ENCODE measurements at places on chromosomes 7 and 10.

DNA sequence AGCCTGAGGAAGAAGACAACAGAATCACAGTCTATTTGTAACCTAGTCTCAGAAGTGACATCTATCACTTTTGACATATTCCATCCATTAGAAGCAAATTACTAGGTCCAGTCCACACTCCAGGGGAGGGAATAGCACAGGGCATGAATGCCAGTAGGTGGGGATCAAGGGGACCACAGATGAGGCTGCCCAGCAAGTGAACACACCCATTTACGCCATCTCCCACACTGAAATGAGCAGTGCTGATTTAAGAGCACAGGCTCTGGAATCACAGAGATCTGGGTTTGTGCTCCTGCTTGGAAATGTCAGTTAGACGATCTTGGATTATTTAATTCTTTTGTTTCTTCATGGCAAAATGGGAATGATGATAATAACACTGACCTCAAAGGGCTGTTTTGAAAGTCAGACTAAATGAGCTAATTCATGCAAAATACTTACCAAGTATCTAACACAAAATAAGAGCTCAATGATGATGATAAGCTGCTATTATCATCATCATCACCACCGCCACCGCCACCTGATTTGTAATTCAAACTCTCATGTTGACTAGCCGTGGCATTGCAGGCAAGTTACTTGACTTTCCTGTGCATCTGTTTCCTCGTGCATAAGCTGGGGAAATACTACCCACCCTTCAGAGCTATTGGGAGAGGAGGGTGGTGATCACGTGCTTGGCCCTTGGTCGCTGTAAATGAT lies 138.9 kb upstream of the KLF14 start:
- DNase-seq = no peak

DNA sequence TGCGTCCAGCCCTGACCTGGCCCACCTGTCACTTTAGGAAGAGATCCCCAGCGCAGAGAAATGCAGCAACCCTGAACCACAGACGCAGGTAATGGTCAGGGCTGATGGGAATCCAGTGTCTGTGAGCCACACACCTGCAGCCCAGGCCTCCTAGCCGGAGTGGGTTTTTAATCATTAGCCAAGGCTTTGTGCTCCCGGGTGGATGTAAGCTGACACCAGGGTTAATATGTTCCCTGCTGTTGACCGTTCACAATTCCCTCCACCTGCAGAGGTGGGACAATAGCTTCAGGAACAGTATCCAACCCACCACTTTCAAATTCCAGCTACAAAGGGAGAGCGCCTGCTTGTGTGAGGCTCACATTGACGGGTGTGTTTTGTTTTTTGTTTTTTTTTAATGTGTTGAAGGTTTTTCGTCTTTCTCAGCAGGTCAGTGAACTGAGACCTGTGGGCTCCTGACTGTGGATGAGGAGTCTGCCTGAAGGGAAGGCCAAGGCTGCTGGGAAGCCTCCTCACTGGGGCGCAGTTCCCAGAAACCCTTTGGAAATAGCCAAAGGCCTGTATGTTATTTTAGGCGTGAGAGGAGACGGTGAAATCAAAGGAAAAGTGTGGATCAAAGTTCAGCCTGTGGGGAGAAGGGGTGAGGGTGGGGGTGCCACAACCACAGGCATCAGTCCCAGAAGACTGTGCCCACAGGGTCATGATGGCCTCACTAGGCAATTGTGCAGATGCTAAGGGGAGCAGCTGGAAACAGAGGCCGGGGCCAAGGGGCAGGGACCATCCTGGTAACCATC lies 111.1 kb downstream of the TNS3 start:
- DNase-seq = no peak

- no peak for DNase-seq
Measured at GRCh38 chr10:112383325-112383724, 9.4 kb downstream of the ACSL5 start.

- DNase-seq = no peak
Measured at GRCh38 chr10:14409856-14410458, 79.2 kb upstream of the FRMD4A start.

DNA sequence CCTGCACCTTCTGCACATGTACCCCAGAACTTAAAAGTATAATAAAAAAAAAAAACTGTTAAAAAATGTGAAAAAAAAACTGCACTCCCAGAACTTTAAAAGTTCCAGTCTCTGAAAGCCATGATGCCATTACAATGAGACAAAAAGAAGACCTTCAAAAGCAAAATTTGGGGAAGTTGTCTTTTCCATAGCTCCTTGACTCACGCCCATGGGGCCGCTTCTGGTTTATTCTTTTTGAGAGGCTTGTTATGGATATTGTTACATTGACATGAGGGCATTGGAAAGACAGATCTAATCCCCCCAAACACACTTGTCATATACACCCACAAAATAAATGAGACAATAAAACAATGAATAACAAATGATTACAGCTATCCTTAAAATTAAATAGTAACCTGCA lies 798 bp downstream of the BLNK start:
- no peak for DNase-seq

- DNase-seq = no peak
Measured at GRCh38 chr7:20301311-20301939, 29.3 kb upstream of the ITGB8 start.

DNA sequence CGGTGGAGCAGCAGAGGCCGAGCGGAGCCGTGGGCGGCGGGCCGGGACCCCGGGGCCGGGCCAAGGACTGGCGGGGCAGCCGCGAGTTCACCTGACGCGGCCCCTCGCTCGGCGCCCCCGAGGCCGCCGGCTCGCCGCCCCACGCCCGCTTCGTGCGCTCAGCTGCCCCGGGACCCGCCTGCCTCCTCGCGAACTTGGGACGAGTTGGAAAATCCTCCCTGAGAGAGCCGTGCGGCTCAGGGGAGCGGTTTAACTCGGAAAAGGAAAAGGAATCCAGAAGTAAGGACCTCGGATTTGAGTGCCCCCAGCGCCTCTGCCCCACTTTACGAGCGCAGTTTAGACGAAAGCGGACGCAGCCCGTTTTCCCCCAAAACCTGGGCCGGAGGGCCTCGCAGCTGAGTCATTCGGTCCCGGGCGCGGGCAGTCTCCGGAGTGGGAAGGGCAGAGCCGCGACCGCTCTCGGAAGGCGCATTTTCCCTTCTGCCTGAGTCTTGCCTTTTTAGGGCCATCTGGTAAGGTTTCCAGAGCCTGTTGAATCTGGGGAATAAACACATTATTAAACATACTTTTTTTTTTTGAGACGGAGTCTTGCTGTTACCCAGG lies 744 bp downstream of the CREM start:
- peak; percentile 60 for DNase-seq

DNA sequence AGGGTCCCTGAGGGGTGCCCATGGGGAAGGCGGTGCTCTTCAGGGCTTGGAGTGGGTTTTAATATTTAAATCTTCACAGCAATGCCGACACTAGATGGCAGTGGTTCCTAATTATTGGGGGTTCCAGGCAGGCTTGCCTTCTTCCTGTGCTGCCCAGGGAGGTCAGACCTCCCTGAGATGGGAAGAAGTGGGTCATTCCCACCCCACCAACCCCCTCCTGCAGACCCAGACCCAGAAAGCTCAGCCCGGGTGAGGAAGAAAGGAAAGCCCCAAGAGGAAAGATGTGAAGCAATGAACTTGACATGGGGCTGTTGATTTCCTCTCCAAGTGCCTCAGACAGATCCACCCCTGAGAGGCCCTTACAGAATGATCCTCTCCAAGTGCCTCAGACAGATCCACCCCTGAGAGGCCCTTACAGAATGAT lies 85.1 kb upstream of the LANCL2 start:
- no peak for DNase-seq

DNA sequence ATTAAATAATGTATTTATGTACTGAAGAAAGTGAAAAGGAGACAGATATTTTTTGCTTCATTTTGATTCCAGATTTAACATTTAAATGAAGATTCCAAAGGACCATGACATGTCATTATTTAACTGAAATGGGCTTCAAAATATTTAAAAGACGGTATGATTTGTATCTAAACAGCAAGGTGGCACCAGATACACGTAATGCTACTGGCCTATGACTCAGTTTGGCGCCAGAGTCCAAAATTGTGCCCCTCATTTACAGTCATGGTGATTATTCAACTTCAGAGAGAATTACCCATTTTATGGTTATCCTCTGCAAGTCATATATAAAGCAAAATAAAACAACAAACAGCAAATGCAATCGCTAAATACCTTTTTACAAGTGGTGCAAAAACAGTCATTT lies 94.5 kb downstream of the ETV1 start:
- no peak for DNase-seq

DNA sequence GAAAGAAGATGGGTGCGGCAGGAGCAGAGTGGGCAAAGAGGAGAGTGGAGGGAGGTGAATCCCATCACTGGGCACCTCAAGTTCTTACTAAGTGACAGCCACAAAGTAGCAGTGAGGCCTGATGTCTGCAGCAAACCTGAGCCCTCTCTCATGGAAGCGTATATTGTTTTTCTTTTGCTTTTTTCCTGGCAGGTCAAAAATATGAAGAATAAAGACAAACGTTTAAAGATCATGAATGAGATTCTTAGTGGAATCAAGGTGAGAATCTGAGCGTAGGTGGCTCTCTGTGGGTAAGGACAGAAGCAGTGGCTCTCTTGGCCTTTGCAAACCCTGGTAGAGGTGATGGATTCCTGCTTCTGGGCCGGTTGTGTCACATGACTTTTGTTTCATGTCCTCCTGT lies 22.8 kb downstream of the ABCC2 start:
- DNase-seq = no peak

DNA sequence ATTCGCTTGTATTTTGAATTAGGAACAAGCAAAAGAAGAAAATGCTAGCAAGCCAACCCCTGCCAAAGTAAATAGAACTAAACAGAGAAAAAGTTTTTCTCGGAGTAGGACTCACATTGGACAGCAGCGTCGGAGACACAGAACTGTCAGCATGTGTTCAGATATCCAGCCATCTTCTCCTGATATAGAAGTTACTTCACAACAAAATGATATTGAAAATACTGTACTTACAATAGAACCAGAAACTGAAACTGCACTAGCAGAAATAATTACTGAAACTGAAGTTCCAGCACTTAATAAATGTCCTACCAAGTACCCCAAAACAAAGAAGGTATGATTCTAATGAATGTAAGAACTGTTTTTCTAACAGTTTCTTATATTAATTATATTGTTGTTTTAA lies 87.9 kb downstream of the KMT2E start:
- DNase-seq = no peak

DNA sequence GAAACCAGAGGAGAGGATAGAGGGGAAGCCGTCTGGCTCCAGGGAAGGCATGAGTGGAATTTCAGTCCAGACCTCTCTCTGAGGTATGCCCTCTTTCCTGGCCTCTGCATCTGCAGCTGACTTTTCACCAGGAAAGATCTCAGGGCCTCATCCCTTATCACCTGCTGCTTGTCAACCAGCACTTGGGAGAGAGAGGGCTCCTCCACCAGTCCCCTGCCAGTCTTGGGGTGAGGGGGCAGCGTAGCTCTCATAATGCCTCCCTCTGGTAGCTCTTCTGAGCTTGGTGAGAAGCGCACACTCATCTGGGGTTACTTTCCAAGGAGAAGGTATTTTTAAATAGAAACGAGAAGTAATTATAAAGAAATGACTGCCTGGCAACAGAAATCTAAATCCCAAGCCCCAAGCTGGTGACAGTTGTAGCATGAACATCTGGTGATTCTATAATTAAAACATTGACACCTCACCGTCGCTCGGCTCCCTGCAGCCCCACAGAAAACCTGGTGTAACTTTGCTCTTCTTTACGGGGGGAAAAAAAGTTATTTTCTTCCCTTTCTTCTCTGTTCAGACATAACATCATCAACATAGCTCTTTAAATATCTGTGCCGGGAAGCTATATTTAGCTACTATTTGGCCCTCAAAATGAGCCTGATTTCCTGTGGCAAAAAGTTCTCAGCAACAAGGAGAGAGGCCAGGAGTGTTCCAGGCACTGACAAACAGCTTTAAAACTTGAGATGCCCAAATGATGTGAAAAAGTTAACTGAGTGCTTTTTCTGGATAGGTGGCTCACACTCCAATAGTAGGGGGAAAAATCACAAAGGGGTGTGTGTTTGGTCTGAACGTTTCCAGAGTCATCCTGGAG lies 26.9 kb downstream of the HIP1 start:
- DNase-seq = no peak

GRCh38 chr10:63636812-63637211 lies 115.6 kb downstream of the REEP3 start:
- no peak for DNase-seq

DNA sequence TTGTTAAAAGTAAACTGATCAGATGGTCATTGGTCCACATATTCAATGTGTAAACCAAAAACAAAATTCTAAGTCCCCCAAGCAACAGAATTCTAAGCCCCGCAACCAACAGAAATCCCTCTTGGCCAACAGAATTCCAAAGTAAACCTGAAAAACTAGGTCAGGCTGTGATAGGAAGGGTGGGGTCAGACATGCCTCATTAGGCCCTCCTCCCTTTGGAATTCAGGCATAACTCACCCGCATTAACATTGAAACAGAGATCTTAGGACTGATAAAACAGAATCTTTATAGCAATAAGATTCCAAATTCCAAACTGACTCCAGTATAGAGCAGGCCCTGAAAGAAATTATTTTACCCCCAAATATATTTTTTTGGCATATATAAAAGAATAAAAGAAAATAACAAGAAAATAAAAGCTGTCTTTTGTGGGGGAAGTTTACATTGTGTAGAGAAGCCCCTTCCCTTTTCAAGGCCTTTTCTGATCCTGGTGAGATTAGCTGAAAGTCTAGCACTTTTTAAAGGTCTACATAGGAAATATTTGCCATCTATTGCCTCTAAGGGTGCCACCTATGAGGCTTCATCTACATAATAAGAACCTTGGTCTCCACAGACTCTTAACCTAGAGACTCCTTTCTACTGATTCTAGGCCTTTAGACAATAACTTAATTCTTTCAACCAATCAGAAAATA lies 30.5 kb downstream of the GNAT3 start:
- DNase-seq = no peak

GRCh38 chr10:123689880-123690279 lies 23.7 kb downstream of the GPR26 start:
- DNase-seq = no peak
